Stimulated activated CD8-positive, alpha-beta memory T cell treated with anti-CD3 and anti-CD28 coated beads, Interleukin-4, amount 100 ng/mL, for 4 hours (primary cell): ENCODE measurements at places on chromosomes 3 and 15.

- no peak for DNase-seq
These were observed 79.2 kb upstream of the ABHD17C start for GRCh38 chr15:80615783-80616391.

DNA sequence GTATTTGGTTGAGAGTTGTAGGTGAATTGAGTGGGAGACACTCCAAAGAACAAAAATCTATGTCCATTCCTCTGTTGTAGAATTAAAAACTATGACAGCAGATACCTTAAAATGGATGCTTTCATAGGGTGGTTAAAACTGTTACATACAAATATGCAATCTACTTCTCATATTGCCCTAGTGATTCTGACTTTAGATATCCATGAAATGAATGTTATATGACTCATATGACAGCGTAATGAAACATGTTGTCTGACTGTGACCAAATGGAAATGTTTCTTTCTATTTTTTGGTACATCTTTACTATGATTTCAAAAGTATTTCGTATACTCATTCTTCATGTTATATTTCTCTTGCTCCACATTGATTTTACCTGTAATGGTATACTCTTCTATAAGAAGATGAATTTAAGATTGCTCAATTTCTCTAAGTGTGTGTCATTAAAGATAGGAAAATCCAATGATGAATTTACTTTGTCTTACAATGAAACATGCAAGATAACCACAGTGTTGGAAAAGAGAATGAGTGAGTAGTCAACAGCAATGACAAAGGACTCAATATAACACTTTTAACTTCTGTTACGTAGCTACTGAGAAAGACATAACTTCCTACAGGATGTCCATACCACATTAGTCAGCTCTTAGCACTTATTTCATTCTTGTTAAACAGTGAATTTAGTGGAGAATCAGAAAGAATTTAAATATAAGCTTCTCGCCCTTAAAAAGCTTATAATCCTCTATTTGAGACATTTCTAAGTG, 79.3 kb upstream of the LSAMP start:
- no peak for DNase-seq

DNA sequence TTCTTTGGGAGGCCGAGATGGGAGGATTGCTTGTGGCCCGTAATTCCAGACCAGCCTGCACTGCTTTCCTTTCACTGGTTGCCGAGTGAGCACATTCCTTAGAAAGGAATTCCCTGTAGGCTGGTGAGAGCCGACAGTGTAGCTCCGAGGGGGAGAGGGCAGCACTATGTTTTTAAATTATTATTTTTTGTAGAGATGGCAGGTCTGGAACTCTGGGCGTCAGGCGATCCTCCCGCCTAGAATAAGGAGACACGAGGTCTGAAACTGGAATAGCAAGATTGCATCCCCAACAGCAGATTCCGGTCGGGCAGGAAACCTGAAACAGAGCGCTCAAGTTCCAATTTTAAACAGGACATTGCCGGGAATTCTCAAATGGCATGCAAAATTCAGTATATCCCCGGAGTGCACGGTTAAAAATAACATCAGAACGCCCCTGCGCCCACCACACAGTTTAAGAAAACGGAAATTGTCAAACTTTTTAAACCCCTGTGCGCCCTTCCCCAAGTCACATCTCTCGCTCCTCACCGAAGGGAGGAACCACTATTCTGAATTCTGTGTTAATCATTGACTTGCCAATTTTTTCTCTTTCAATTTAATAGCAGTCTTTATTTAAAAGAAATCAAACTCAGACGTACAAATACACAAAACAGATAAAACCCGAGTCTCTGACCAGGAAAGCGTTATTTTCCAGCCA, 643 bp upstream of the RNU5B-1 start:
- DNase-seq: no peak

GRCh38 chr3:154799800-154800199, 280.3 kb upstream of the MME start:
- no peak for DNase-seq

DNA sequence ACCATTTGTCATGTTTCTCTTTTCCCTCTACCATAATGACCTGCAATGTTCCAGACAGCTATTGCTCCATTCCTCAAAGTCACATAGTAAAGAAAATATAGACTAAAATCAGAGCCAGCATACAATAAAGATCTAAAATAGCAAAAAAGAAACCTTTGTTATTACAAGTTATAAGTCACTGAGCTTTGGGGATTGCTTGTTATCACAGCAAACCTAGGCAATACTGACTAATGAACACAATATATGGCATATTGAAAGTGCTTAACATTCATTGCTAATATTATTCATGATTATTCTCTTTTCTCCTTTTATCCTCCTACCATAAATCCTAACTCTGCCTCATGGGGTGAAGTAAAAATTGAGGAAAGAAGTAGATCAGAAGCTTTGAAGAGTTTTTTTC, 27.4 kb upstream of the TIPARP start:
- no peak for DNase-seq

DNA sequence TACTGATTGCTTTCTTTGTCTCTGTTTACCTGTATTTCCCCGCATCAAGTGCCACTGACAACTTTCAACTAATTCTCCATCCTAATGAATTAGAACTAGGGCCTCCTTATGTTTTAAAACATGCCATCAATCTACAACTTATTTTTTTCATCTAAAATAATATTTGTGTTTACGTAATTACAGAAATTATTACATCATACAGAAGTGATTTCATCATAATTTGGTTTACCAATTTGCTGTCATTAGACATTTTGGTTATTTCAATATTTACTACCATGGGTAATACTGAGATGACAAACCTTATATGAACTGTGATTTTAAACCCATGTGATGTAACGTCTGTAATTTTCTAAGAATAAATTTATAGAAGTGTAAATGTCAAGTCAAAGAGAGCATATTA, 468.0 kb upstream of the IL12A start:
- DNase-seq: no peak
